Stimulated activated CD4-positive, alpha-beta T cell treated with anti-CD3 and anti-CD28 coated beads, Interleukin-1b, Interleukin-23, amount 100 ng/mL, for 1 hour (primary cell): ENCODE measurements at places on chromosomes 4 and X.

DNA sequence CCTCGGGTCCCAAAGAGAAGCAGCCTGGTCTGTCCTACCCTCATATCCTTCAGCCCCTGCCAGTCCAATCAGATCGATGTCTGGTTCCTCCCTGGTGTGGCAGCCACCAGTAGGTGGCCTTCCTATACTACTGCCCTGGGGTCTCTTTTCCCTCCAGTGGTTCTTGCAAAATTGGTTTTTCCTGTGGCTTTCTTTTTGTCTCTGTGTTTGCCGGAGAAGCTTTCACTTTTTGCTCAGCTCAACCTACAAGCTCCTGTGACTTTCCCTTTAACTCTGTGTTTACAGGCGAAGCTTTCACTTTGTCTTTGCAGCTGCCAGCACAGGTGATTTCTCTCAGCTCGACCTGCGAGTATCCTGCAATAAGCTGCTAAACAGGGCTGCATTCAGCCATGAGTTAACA is 46.8 kb downstream of the UGT2A3 start:
- no peak for DNase-seq

GRCh38 chr4:142365391-142365790 is 480.7 kb downstream of the INPP4B start:
- DNase-seq: no peak

GRCh38 chr4:77714514-77714913 is 104.7 kb downstream of the CNOT6L start:
- DNase-seq: no peak

- DNase-seq: no peak
Measured at GRCh38 chrX:65933085-65933589, 106.7 kb downstream of the VSIG4 start.

DNA sequence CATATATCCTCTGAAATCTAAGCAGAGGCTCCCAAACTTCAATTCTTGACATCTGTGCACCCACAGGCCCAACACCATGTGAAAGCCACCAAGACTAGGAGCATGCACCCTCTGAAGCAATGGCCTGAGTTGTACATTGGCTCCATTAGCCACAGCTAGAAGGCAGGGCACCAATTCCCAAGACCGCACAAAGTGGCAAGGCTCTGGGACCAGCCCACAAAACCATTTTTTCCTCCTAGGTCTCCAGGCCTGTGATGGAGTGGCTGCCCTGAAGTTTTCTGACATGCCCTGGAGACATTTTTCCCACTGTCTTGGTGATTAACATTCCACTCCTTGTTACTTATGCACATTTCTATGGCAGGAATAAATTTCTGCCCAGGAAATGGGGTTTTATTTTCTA is 232.2 kb upstream of the GRID2 start:
- DNase-seq: no peak

- no peak for DNase-seq
Measured at GRCh38 chrX:69289793-69290123, 124.5 kb upstream of the PJA1 start.

DNA sequence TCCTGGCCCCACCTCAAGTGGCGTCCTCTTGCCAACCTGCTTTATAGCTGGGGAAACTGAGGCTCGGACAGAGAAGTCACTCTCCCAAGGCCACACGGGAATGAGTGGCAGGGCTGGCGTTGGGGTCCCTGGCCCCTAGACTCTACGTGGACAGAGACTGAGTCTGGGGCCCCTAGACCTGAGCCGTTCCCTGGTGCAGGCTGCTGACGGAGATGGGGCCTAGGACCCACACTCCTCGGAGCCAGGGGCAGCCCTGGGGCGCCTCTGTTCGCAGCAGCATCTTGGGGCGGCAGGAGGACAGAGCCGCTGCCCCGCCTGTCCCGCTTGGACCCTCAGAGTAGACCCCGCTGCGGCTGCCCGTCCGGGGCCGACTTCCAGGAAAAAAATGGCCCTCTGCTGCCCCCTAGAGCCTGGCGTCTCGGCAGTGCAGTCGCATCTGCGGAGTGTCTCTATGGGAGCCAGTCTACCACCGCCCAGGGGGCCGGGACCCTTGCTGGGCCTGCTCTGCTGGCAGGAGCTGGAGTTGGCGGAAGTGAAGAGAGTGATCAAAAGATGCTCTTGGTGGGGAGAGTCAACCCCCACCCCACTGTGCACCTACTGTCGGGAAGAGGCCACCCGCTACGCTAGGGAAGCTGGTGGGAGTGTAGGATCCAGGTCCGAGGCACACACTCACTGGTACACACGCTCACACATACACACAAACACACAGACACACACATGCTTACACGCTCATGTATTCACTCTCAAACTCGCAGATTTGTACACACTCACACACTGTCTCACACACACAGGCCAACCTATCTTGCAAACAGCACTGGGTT is 220.1 kb downstream of the AFAP1 start:
- DNase-seq: peak; percentile 58

DNA sequence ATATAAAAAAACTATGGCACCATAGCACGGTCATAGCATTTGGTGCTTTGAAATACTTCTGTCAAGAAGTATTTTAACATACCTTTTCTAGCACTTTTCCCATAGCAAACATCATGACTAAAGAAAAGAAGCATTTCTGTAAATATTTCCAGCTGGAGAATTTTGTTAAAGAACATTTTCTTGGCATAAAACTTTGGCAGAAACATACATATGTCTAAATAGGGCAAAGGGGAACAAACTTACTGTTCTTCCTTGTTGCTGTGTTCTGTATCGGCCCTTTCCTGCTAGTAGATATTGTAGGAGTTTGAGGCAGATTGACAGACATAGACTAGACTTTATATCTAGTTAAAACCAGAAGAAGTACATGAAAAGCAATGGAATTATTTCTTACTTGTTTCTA is 2368.5 kb downstream of the PCDH7 start:
- DNase-seq: no peak

- no peak for DNase-seq
Measured at GRCh38 chrX:39843318-39843717, 254.4 kb downstream of the BCOR start.
